Activated CD4-positive, alpha-beta memory T cell treated with anti-CD3 and anti-CD28 coated beads, Interleukin-2, amount 10 ng/mL, durations not matched to agents 7 days and 5 days (primary cell): ENCODE measurements at places on chromosomes 2 and 18. TPM values are rescaled to one million over a fixed set of nuclear protein-coding genes. Genes with fewer than 3 reads are reported as not detected.

The RAB3GAP1 gene
- total RNA-seq: 23.0 TPM

The ALK gene
- total RNA-seq: not detected

The SRD5A2 gene
- not detected for total RNA-seq

The ZNF892 gene
- total RNA-seq: 3.0 TPM

The FKBP1B gene
- total RNA-seq: 4.8 TPM

The PARD6G gene
- 0.33 TPM for total RNA-seq

The REG3A gene
- total RNA-seq: not detected

The SMYD1 gene
- not detected for total RNA-seq

The AQP12A gene
- not detected for total RNA-seq

The CCDC141 gene
- 2.6 TPM for total RNA-seq

The FN1 gene
- 2.2 TPM for total RNA-seq

The ADI1 gene
- total RNA-seq: 34.1 TPM
